ENCODE measurements at places on chromosomes 4 and X.
A peak's percentile ranks its signal among the peaks of the same experiment; 100 is the strongest.

DNA sequence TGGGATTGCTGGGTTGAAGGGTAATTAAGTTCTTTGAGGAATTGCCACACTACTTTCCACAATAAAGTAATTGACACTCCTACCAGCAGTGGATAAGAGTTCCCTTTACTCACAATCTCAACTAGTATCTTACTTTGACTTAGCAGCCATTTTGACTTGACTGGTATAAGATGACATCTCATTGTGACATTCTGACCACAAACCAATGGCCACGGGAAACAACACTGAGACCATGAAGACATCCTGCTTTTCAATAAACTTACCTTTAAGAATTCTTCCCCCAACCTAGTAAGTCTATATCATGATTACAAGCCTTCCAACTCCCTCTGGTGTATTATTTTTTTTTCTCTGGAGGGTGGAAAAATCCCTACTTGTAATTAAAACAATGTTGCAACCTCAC, 66.9 kb upstream of the WDR1 start:
- no peak for DNase-seq

- no peak for DNase-seq
Observed at GRCh38 chrX:66918511-66918910, 279.6 kb upstream of the EDA2R start.

DNA sequence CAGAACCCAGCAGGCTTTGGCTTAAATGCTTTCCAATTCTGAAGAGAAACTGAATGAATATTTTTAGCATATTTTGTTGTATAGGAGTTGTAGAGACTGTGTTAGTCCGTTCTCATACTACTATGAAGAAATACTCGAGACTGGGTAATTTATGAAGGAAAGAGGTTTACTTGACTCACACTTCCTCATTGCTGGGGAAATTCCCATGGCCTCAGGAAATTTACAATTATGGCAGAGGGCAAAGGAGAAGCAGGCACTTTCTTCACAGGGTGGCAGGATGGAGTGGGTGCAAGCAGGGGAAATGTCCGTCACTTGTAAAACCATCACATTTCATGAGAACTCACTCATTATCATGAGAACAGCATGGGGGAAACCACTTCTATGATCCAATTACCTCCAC, 291.7 kb downstream of the PACRGL start:
- DNase-seq = peak; percentile 69

DNA sequence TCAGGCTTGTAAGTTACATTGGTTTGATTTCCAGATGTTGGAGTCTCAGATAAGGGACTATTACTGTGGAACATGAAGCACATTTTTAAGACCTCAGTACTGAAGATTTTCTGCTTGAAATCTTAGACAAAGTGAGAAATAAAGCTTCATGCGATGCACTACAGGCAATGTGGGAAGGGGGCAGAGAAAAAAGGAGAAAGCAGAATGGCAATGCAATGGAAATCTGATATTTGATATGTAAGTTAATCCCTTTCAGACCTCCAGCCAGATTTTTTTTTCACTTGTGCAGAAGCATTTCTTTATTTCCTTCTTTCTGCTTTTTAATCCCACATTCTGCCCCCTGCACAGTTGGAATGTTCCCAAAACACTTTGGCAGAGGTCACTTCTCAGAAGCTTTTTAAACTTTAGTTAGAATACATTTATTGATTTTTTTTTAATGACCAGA, 174.3 kb downstream of the ADGRL3 start:
- no peak for DNase-seq

GRCh38 chrX:148813422-148813821, 313.0 kb downstream of the AFF2 start:
- DNase-seq = no peak

GRCh38 chrX:33045882-33046281, 165.5 kb downstream of the DMD start:
- DNase-seq = no peak

- no peak for DNase-seq
Observed at GRCh38 chr4:162364651-162365050, 200.9 kb upstream of the FSTL5 start.

DNA sequence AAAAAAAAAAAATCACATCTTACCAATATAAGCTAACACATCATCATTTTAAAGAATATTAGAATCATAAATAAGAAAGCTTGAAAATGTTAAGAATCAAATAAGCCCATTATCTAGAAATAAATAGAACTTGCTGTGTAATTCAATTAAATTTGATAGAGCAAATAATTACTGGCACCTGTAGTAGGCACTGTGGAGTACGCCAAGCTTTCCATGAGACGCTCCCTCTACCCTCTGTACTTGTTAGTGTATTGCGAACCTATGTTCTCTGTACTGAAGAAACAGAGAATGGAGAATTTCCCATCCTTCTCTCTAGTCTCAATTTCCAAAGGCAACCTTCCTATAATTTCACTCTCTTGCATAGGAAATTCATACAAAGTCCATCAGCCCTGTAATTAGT, 61.7 kb upstream of the HAND2 start:
- DNase-seq = no peak

DNA sequence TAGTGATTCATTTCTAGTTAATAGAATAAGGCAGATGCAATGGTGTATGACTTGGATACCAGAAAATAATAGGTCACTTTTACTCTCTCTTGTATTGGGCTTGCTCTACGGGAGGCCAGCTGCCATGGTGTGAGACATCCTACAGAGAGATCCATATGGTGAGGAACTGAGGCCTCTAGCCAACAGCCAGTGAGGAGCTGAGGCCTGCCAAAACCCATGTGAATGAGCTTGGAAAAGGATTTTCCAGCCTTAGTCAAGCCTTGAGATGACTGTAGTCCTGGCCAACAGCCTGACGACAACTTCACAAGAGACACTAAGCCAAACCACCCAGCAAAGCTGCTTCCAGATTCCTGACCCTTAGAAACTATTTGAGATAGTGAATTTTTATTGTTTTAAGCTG, 1300.2 kb downstream of the RAPGEF2 start:
- no peak for DNase-seq

DNA sequence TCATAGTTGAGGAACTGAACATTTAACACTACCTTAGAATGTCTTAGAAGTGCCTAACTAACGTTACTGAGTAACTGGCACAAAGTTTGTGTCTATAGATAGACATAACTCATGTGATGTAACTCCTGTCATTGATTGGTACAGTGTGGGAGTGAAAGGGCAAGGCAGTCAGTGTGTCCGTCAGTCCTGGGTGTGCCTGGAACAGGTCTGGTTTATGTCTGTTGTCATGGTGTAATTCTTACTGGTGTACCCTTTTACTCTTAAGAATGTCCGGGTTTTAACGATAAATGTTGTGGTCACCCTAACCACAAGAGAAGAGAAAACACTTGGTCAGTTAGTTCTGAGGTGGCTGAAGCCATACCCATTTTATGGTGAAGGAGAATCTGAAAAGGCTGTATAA, 93.1 kb upstream of the ESX1 start:
- DNase-seq = no peak
